ENCODE measurements at places on chromosomes 16 and 17. TPM values are rescaled to one million over a fixed set of nuclear protein-coding genes. Genes with fewer than 3 reads are reported as not detected.

The ZNF469 gene
- total RNA-seq = 0.46 TPM

The RNF112 gene
- total RNA-seq = 0.96 TPM

The OR4D1 gene
- total RNA-seq = 0.66 TPM

The TBC1D26 gene
- 0.25 TPM for total RNA-seq

The FDXR gene
- total RNA-seq = 37.3 TPM

The PLCG2 gene
- 13.3 TPM for total RNA-seq

The RHBDL3 gene
- total RNA-seq = 0.32 TPM

The TBX21 gene
- 49.2 TPM for total RNA-seq

The MYO1C gene
- 43.3 TPM for total RNA-seq

The ITGB4 gene
- 0.91 TPM for total RNA-seq

The ZSCAN10 gene
- total RNA-seq = 0.24 TPM

The NAA60 gene
- 53.7 TPM for total RNA-seq

The SPN gene
- total RNA-seq = 381 TPM

The CDRT15 gene
- not detected for total RNA-seq

The NPIPB4 gene
- 239 TPM for total RNA-seq

The SPAG5 gene
- 96.4 TPM for total RNA-seq

The ASGR1 gene
- total RNA-seq = 1.5 TPM

The MYBBP1A gene
- 90.1 TPM for total RNA-seq

The YBX2 gene
- 0.63 TPM for total RNA-seq

The PSMB3 gene
- total RNA-seq = 318 TPM

The KCNJ18 gene
- total RNA-seq = not detected

The ZFP3 gene
- 4.5 TPM for total RNA-seq

The HIC1 gene
- total RNA-seq = 105 TPM

The GPR139 gene
- not detected for total RNA-seq

The ACSM2A gene
- total RNA-seq = not detected

The AANAT gene
- total RNA-seq = not detected

The ABCC6 gene
- total RNA-seq = 0.07 TPM

The VTN gene
- 0.12 TPM for total RNA-seq

The KCNH4 gene
- total RNA-seq = 0.59 TPM

The KRTAP16-1 gene
- not detected for total RNA-seq

The CNTNAP4 gene
- not detected for total RNA-seq

The SPIRE2 gene
- 1.2 TPM for total RNA-seq

The TCAP gene
- 1.7 TPM for total RNA-seq

The TMEM11 gene
- total RNA-seq = 21.4 TPM

The KRTAP1-5 gene
- not detected for total RNA-seq

The SHCBP1 gene
- 38.4 TPM for total RNA-seq

The PLD6 gene
- 9.2 TPM for total RNA-seq

The VMO1 gene
- total RNA-seq = not detected

The FAM83G gene
- total RNA-seq = 6.7 TPM

The FOXJ1 gene
- total RNA-seq = 0.32 TPM

The TEX19 gene
- 0.10 TPM for total RNA-seq

The KRT13 gene
- total RNA-seq = not detected

The P4HB gene
- total RNA-seq = 588 TPM

The GNGT2 gene
- 24.4 TPM for total RNA-seq

The SLC35G6 gene
- not detected for total RNA-seq

The NPIPA8 gene
- 0.59 TPM for total RNA-seq

The MNT gene
- 26.4 TPM for total RNA-seq

The HASPIN gene
- 26.9 TPM for total RNA-seq

The NLK gene
- 17.0 TPM for total RNA-seq

The KRT24 gene
- total RNA-seq = not detected

The TEKT1 gene
- total RNA-seq = not detected

All from T-helper 1 cell treated with Interleukin-12 subunit alpha and Interleukin-12 subunit beta and Interleukin-4 antibody, amounts not matched to agents 30 ng/mL and 1 ng/mL, for 36 hours (primary cell).